ENCODE measurements at places on chromosomes 1 and 21.

DNA sequence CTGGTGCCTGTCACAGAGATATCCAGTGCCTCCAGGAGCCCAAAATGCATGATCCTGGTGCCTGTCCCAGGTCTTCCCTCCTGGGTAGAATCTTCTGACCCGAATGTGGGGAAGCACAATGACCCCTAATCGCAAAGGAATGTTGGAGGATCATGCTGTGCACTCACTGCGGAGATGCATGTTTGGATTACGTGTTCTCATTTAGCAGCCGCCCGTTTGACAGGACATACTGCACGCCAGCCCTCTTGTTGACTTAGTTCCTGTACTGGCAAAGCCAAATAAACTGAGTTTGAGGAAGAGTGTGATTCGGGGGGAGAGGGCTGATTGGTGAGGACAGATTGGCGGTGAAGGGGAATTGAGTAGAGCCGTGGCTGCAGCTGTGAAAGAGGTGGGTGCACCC is 85.9 kb upstream of the SIM2 start:
- DNase-seq = no peak

GRCh38 chr1:38029685-38030511 is 16.7 kb downstream of the POU3F1 start:
- no peak for DNase-seq

GRCh38 chr1:238690415-238690814 is 696.0 kb upstream of the CHRM3 start:
- no peak for DNase-seq

GRCh38 chr21:42258150-42258884 is 39.4 kb downstream of the ABCG1 start:
- DNase-seq = no peak

DNA sequence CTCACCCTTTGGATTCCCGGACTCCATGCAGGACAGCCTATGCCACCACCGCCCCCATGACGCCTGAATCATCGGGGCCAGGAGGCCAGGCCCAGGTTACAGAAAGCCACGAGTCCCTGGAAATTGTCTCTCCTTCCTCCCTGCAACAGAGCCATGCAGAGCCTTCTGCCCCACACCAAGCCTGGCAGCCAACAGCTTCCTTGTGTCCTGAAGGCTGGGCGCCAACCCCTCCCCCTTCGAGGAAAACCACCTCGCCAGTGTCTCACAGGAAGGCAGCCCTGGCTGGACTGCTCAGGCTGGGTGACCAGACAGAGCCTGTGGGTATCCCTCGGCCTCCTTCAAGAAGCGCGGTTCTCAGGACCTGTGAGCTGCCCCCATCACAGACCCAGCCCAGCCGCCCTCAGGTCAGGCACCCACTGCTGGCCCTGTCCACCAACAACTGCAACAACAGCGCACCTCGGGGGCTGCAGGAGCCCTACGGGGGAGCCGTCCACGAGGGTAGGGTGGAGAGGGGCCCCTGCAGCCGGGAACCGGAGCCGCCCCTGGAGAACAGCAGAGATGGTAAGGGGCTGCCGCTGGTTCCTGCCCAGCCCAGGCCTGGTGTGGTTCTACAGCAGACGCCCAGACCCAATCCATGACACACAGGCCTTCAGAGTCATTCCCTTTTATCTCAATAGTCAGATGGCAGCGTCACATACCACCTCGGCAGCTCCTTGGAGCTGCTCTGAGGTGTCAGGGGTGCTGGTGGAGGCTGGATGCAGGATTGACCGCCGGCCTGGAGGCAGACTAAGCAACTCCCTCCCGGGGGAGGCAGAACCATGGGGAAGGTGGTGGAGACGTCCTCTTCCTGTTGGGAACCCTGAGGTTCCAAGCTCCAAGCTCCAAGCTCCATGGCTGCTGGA is 23.7 kb downstream of the KIAA1614 start:
- DNase-seq = no peak

DNA sequence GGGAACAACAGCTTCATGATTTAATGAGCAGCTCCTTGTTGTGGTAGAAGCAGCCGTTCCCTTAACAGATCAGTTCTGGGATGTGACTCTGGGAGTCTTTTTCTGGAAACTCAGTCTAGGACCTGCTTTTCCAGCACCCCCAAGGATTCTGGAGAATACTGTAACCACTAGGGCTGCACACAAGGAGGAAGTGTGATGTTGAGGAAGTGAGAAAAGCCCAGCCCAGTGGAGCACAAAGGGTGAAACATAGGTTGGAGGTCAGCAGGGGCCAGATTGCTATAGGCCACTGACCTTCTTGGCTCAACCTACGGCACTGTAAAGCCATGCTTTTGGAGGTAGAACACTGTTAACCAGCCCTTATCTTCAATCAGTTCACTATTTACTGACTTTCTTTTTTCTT is 10.1 kb upstream of the PLA2G5 start:
- no peak for DNase-seq

DNA sequence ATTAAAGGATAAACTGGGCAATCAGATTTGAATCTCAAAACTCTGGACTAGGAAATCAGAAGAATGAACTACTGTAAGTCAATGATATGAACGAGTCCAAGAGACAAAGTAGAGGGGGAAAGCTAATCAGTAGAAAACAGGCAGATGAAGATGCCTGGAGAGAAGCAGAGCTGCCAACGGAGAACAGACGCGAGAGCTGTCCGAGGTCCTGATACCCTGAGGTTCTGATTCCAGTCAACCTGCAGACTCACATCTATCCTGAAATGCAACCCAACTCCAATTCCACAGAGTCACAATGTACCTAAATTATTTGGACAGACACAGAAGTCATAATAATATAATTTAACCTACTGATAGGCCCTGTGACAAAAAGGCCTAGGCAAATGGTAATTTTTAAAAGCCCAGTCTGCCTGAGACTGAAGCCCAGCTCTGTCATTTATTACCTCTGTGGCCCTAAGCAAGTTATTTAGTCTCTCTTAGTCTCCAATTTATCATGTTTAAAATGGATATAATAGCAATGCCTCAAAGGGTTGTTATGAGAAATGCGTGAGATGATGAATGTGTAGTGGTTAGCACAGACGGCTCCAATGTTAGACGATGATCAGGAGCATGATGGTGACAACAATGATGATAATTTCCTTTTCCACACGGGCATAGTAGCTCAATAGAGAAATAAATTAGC is 33.4 kb downstream of the RGS7 start:
- DNase-seq = peak; percentile 27

GRCh38 chr1:207987164-207987563 is 76.2 kb upstream of the CD34 start:
- DNase-seq = no peak

GRCh38 chr1:109880971-109881894 is 29.4 kb upstream of the CSF1 start:
- DNase-seq = no peak

GRCh38 chr1:87840767-87841166 is 512.1 kb downstream of the LMO4 start:
- no peak for DNase-seq

DNA sequence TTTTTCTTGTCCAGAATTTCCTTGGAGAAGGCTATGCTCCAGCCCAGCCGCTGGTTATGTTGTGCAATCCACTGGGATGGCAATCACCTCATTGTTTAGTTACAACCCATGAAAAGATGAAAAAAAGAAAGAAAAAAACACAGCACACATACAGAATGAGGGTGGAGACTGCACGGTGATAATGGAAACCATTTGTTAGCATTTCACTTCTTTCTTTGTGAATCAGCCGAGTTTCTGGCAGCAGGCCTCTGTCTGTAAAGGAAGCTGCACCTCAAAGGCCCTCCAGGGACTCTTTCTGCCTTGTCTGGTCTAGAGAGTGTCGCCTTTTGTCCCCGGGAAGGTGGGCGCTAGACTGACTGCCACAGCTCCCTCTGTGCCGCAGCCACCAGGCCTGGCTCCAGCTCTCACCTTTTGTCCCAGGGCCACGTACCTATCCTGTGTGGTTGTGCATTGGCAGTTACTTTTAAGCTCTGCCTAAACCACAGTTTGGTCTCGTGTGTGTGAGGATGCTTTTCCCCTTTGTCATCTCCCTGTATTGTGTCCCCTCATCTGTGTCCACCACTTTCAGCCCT is 35.6 kb downstream of the NGF start:
- no peak for DNase-seq

GRCh38 chr1:109391626-109392025 is 6.1 kb downstream of the SORT1 start:
- DNase-seq = no peak
